Stimulated activated CD8-positive, alpha-beta memory T cell treated with anti-CD3 and anti-CD28 coated beads, Interleukin-4, amount 100 ng/mL, for 1 hour (primary cell): ENCODE measurements at places on chromosomes 5 and 9.

DNA sequence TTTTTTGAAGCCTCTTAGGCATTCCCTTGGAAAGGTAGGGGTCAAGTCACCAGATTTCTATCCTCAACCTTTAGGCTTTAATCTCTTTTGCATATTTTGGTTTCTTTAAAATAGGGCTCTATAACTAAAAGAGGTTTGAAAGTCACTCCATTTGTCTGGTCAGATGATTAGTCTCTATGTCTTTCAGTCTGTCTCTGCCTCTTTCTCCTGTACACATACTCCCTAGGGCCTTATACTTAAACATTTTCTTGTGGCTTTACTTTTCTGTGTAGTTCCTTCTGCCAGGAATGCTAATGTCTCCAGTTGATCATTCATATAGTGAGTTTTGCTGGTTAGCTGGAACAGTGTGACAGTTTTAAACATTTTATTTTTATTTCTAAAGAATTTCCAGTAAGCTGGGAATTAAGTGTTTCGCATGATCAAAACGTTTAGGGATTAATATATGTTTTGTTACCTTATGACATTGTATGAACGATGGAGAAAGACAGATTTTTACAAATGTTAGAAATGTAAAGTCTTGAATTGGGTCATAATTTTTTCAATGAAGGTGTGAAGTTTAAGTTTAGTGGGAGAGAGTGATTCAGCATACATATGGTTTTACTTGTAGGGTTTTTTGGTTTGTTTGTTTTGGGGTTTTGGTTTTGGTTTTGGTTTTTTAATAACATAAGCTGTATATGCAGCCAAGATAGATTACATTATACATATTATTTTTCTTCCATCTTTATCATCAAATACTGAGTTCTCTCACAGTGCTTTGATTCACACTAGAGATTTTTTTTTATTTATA lies 90.6 kb downstream of the ZCCHC7 start:
- no peak for DNase-seq

GRCh38 chr9:122051351-122052321 lies 41.5 kb downstream of the TTLL11 start:
- no peak for DNase-seq

DNA sequence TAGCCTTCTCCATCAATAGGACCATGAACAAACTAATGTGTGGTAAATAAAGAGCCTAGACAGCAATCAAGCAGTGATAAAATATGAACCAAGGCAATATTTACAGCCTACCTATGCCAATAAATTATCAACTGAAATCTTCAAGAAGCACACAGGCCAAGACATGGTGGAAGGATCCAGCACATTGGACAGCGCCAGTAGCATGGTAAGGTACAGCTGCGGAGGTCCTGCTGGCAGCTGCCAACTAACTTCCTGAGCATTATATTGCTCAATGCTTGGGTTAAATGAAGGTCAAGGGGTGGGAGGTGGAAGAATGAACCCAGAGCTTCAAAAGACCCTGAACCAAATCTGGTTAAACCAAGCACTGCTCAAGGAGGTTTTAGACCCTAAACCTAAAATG lies 16.5 kb upstream of the SPDL1 start:
- no peak for DNase-seq

DNA sequence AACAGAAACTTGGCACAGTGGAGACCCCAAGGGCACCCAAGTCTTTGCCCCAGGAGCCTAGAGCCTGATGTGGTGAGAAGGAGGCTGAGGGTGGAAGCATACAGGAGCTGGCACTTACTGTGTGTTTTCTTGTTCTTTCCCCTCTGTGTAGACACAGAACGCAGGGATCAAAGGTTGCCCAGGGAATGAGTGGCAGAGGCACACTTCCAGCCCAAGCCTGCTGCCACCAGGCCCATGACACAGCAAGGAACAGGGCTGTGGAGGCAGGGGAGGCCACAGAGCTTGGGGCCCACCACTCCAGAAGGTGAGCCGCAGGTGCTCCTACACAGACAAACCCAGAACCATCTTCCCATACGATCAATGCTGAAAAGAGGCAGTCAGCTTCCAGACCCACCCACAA lies 73.9 kb upstream of the S1PR3 start:
- no peak for DNase-seq

DNA sequence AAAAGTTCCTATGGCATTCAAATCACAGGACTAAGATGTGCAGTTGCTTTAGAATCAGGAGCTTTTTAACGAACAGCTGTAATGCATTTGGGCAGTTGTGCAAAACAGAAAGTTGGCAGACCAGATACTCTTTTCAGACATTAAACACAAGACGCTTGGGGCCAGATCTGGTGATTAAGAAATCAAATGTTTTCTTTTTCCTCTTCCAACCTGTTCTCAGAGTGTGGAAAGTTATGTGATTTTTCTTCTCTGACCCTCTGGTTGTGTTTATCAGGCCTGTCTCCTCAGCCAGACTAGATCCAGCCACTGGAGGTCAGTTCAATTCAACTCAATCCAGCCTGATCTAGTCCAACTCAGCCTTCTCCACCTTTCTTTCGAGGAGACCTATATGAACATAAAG lies 298.5 kb upstream of the PCSK5 start:
- no peak for DNase-seq

DNA sequence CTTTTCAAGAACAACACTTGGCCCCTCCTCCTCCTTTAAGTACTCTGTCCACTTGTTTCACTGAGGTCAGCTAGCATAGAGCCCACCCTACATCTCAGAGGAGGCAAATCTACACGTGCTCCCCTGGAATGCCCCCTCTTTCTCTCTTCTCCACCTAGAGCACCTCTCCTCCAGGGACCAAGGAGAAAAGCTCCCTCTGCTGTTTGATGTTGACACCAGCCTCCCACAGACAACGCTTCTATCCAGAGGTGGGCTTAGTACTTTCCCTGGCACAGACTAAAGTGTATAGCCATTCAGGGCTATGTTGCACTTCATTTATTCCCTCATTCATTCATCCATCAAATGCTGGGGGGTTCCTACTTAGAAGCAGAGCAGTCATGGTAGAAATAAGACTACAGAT lies 68.2 kb upstream of the TAF1L start:
- no peak for DNase-seq

GRCh38 chr5:159826351-159827214 lies 89.7 kb upstream of the ADRA1B start:
- no peak for DNase-seq

GRCh38 chr5:110855961-110856360 lies 117.2 kb downstream of the SLC25A46 start:
- no peak for DNase-seq

DNA sequence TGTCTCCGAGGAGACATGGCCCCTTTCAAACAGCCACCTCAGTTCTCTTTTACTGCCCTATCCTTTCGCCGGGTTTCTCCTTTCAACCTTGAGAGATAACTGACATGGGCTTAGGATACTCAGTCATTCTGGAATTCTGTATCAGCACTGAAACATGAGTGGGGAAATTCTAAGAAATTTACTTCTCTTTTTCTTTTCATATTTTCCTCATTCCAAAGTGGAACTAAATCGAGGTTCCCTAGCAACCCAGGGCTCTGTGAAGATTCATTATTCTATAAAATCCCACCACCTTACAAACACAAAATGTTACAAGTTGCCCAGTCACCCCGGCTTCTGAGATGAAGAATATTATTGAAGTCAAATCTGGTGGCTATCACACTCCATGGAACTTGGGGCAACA lies 319.2 kb downstream of the ENC1 start:
- DNase-seq, result no peak

- no peak for DNase-seq
Measured at GRCh38 chr5:44046619-44047364, 342.4 kb downstream of the FGF10 start.

- DNase-seq, result no peak
Measured at GRCh38 chr5:97670447-97670846, 487.4 kb upstream of the RIOK2 start.

- no peak for DNase-seq
Measured at GRCh38 chr5:135365281-135365680, 33.8 kb downstream of the MACROH2A1 start.

GRCh38 chr5:137891849-137892248 lies 2.6 kb downstream of the PKD2L2 start:
- DNase-seq, result no peak

- no peak for DNase-seq
Measured at GRCh38 chr5:135450336-135450735, 1.8 kb downstream of the TIFAB start.

DNA sequence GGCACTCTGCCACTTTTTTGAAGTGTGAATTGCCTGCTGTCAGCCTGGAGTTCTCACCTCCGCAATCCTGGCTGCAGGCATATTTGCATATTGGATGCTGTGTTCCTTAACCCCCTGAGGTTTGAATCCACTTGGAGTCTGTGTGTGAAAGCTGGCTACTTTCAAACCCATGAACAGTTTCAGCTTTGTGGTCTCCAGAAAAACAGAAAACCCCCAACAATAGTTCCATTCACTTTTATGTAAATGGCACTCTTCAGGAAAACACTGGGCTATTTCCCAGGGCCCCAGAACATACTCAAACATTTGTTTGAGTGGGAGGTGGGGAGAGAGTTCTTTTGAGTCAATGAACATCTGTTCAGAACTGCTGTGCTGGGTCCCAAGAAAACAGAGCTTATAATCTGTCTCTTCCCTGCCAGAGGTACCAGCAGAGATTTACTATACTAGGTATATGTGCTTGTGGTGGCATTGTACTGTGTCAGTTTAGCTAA lies 5.0 kb downstream of the NUDT2 start:
- no peak for DNase-seq

DNA sequence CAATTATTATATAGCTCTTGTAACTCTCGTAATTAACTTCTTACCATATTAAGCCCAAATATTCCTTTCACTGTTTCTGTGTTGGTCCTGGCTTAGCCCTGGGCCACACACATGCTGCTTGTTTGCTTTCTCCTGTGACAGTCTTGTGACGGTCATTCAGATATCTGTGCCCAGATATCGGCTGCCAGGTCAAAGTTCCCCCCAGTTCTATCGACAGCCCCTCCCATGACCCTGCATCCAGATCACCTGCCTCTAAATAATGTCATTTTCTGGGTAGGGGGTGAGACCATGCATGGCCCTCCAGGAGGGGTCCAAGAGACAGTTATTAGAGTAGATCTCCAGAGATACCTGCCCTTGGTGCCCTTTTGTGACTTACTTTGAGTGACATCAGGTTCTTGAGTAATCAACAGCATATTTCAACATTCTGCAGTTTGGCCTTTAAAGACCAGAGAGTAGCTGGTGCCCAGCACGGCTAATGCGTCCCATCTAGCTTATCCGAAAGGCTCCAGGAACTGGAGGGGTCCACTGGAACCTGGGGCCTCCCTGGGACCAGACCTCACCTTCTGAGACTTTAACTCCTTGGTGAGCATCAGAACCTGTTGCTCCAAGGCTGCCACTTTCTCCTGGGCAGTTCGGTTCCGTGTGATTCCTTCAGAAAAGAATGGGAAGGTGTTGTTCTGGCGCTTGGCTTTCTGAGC lies 26.9 kb downstream of the TBC1D2 start:
- DNase-seq, result no peak

- DNase-seq, result no peak
Measured at GRCh38 chr5:149299451-149300054, 27.9 kb downstream of the AFAP1L1 start.

GRCh38 chr9:134025606-134026541 lies 593 bp downstream of the BRD3OS start:
- DNase-seq, result peak; percentile 3

- no peak for DNase-seq
Measured at GRCh38 chr9:23769307-23769935, 56.6 kb downstream of the ELAVL2 start.

- no peak for DNase-seq
Measured at GRCh38 chr5:67643536-67643935, 446.9 kb upstream of the CD180 start.

- DNase-seq, result no peak
Measured at GRCh38 chr9:124191691-124192395, 65.9 kb upstream of the NEK6 start.

- DNase-seq, result no peak
Measured at GRCh38 chr9:101569741-101570501, 24.8 kb downstream of the PPP3R2 start.

DNA sequence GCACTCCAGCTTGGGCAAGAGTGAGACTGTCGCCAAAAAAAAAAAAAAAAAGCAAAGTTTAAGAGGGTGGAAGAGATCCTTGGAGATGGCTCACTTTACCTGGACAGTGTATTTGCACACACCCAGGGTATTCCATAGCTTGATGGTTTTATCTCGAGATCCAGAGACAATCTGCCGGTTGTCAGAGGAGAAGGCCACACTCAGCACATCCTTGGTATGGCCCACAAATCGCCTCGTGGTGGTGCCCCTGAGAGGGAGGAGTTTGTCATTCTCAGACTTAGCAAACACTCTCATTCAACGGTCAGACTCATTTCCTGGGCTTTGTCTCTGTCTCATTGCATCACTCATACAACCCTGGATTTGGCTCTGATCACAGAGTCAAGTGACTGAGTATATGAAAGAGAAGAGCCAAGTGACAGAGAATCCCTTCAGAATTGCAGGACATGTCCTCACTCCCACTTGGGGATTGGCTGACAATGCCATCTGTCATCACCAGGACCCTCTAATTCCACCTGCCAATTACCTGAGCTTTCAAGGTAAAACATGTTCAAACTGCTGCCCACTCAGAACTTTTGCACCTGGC lies 2.2 kb downstream of the RACK1 start:
- DNase-seq, result no peak

DNA sequence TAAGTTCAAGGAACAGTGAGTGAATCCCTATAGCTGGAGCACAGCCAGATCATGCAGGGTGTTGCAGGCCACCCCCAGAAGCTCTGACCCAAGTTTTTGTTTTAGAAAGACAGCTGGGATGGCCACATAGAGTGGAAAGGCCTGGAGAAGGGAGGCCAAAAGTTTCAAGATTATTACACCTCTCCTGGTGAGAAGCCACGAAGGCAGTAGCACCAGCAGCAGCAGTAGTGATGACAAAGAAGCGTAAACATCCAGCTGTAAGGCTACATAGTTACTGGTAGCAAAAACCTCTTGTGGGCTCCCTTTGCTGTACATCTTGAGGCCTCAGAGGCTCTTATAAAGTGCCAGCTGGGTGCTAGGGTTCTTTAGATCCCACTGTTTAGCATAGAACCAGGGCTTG lies 11.8 kb downstream of the ADAMTSL1 start:
- no peak for DNase-seq

- no peak for DNase-seq
Measured at GRCh38 chr5:616484-617039, 4.4 kb downstream of the CEP72 start.

GRCh38 chr5:176183321-176184074 lies 54.7 kb upstream of the SIMC1 start:
- DNase-seq, result no peak

- DNase-seq, result no peak
Measured at GRCh38 chr9:126639318-126640000, 25.7 kb downstream of the LMX1B start.

DNA sequence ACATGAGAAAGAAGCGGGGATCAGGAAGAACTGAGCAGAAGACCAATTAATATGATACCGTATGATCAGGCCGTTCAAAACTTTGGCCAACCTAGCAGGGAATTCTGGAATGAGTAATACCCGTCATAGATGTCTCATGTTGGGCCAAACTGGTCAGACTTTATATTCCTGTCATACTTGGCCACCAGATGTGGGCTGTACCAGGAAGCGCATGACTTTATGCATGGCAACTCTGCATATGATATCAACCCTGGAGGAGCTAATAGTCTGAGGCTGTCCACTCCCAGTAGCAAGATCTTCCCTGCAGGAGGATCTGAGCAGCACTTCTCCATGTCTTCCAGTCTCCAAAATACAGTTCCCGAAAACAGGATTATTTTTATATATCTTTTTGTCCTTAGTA lies 68.5 kb upstream of the NAA35 start:
- no peak for DNase-seq

GRCh38 chr5:160774666-160775315 lies 77.2 kb downstream of the ATP10B start:
- no peak for DNase-seq
